ENCODE measurements at places on chromosomes 3 and 15. TPM values are rescaled to one million over a fixed set of nuclear protein-coding genes. Genes with fewer than 3 reads are reported as not detected.

DNA sequence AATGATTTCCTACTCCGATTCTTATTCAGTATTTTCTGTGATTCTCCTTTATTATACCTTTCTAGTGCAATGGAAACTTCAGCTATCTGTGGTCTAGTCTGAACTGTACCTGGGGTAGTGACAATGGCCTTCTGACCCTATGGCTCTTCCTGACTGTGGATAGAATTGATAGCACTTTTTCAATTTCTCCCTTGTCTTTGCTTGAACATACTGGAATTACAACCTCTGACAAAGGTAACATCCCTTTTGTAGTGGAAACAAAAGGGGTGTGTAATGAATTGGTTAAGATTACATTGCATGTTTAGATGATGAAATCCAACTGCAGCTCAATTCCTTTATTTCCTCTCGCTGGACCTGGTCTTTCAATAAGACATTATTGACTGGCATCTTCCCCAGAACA is 21.0 kb upstream of the SOX2 start:
- no peaks in the 10 kb centered on the region for H3K36me3 ChIP-seq
- no peak overlapping the region for H3K27ac ChIP-seq
- no peak for DNase-seq
- no peaks in the 10 kb centered on the region for H3K4me1 ChIP-seq
- H3K4me3 ChIP-seq = no peak overlapping the region

DNA sequence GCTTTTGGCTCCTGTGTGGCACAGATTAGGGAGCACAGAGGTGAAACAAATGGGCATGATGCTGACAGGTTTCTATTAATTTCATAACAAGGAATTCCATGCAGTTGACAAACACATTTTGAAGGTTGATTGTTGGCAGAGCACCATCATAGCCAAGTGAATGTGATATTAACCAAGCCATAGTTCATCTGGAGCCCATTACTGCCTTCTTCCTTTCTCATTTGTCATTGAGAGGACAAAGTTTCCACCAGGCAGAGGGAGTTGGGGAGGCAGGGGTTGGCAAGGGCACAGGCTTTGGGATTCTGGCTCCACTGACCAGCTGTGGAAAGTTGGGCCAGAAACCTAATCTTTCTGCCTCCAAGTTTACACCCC is 325.2 kb downstream of the MFSD1 start:
- no peak overlapping the region for H3K27ac ChIP-seq
- no peak for DNase-seq
- no peaks in the 10 kb centered on the region for H3K27me3 ChIP-seq
- no peaks in the 10 kb centered on the region for H3K36me3 ChIP-seq
- H3K4me3 ChIP-seq = no peak overlapping the region
- no peaks in the 10 kb centered on the region for H3K4me1 ChIP-seq

- peak; percentile 89 for DNase-seq
- H3K36me3 ChIP-seq = no peaks in the 10 kb centered on the region
- no peak overlapping the region for H3K27ac ChIP-seq
- H3K27me3 ChIP-seq = no peaks in the 10 kb centered on the region
- no peak overlapping the region for H3K4me3 ChIP-seq
Observed at GRCh38 chr15:100902436-100903167, 16.6 kb upstream of the LRRK1 start.

CATSPER2 gene
- total RNA-seq = 9.3 TPM

TMEM43 gene
- 132 TPM for total RNA-seq

All from aorta (tissue), 5 donors.